Cardiac fibroblast (primary cell): ENCODE measurements at places on chromosomes 6 and 20.
A peak's percentile ranks its signal among the peaks of the same experiment; 100 is the strongest.

GRCh38 chr20:34293589-34293988 is 9.6 kb downstream of the AHCY start:
- DNase-seq, result no peak

GRCh38 chr20:44356353-44356723 is 839 bp downstream of the HNF4A start:
- DNase-seq, result no peak

- no peak for DNase-seq
Measured at GRCh38 chr6:78896227-78896626, 28.9 kb downstream of the IRAK1BP1 start.

GRCh38 chr20:45842169-45842812 is 8.7 kb downstream of the SNX21 start:
- peak; percentile 45 for DNase-seq
